SK-MEL-5 (cell line): ENCODE measurements at places on chromosomes 1 and 21. TPM values are rescaled to one million over a fixed set of nuclear protein-coding genes. Genes with fewer than 3 reads are reported as not detected.

- no peak for DNase-seq
Measured at GRCh38 chr1:47059376-47059775, 7.7 kb upstream of the CYP4Z1 start.

S100B gene
- 359 and 374 TPM in 2 replicates for total RNA-seq

GRCh38 chr1:162388615-162389014 lies 7.1 kb downstream of the C1orf226 start:
- DNase-seq = no peak

DNA sequence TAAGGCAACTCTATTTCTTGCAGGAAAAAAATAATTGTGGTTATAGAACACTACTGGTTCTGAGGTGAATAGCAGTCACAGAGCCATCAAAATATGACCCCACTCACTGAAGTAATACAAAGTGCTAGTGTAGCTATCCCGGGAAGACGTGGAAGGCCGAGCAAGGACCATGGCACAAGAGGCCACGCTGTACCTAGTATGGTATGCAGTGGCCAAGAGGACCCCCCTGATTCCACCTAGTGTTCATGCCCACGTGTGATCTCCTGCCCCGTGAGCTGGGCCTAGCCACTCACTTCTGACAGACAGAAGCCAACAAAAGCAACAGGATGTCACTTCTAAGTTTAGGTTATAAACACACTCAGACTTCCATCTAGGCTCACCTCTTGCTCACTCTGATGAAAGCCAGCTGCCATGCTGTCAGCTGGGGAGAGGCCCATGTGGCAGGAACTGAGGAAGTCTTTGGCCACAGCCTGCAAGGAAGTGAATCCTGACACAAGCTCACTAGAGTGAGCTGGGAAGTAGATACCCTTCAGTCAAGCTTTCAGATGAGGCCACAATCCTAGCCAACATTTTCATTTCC lies 21.7 kb upstream of the LSS start:
- DNase-seq = no peak

DNA sequence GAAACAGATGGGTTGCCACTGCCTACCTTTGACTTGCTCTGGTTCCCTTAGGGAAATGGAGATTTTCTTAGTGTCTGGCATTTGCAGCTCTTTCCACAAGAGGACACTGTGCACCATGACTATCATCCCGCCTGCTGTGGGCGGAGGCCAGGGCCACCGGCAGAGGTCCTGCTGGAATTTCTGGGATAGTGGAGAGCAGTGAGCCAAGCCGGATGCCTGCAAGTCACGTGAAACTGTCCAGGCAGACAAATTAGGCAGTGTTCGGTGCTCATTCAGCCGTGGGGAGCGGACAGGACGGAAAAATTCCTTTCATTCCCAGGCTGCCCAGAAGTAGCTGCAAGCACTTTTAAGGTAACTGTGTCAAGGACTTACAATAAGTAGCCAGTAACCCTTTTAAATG lies 43.4 kb downstream of the IGSF5 start:
- DNase-seq = peak; percentile 95
